ENCODE measurements at places on chromosomes 7 and 10. TPM values are rescaled to one million over a fixed set of nuclear protein-coding genes. Genes with fewer than 3 reads are reported as not detected.
A peak's percentile ranks its signal among the peaks of the same experiment; 100 is the strongest.

DNA sequence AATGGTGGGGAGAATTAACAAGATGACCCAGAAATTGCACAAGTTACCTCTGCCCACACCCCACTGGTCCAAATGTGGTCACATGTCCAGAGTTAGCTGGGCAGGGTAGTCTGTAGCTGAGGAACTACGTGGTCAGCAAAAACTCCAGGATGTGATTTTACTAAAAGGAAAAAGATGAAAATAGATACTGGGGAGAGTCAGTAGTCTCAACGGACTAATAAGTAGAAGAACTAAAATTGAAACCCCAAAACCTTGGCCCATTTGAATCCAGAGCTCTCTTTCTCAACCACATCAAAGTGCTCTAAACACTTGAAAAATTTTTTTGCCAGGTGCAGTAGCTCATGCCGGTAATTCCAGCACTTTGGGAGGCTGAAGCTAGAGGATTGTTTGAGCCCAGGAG is 146.3 kb downstream of the SKIDA1 start:
- DNase-seq: no peak

GRCh38 chr10:51006686-51007085 is 67.6 kb upstream of the PRKG1 start:
- DNase-seq: no peak

DNA sequence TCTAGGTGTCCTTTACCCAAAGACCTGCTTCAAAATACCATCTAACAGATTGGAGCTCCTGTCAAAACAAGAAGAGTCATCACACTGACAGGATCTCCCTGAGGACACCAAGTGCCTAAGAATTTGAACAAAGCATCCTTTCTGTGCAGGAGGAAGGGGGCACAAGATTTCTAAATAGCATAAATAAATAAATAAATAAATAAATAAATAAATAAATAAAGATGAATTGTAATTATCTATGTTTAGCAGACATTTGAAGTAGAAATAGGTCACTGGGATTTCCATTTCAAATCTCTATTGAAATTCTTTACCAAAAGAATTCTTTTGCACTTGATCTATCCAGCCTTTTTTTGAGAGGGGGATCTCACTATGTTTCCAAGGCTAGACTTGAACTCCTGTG is 65.3 kb downstream of the NPSR1 start:
- no peak for DNase-seq

Gene TRIM73
- total RNA-seq: 18.7 TPM

GRCh38 chr7:102125127-102125596 is 161.5 kb upstream of the SH2B2 start:
- no peak for DNase-seq

DNA sequence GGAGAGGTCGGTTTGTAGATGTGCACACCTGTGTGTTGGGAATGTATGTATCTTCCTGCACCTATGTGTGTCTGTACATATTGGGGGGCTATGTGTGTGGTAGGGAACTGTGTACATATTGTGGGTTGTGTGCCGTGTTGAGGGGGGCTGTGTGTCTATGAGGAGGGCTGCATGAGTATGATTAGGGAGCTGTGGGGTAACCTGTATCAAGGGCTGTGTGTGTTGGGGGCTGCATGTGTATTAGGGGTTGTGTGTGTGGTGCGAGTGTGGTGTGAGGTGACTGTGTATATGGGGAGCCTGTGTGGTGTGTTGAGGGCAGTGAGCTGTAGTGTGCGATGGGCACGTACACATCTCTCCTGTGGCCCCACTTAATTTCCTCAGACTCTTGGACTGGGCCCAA is 22.2 kb upstream of the PAX2 start:
- DNase-seq: no peak

Gene HHEX
- total RNA-seq: not detected

Gene GNGT1
- not detected for total RNA-seq

Gene RELN
- not detected for total RNA-seq

GRCh38 chr10:101451667-101452069 is 97.7 kb downstream of the BTRC start:
- DNase-seq: no peak

Gene MINDY4
- 1.1 TPM for total RNA-seq

GRCh38 chr7:36659638-36660341 is 64.5 kb downstream of the AOAH start:
- DNase-seq: no peak

- DNase-seq: no peak
These were observed 49.1 kb upstream of the MNX1 start for GRCh38 chr7:157059534-157059933.

- DNase-seq: peak; percentile 70
These were observed 1.2 kb downstream of the PIP4K2A start for GRCh38 chr10:22712956-22713852.

- no peak for DNase-seq
These were observed 17.8 kb downstream of the NAPEPLD start for GRCh38 chr7:103130901-103131624.

Gene MSANTD7
- total RNA-seq: 19.4 TPM

DNA sequence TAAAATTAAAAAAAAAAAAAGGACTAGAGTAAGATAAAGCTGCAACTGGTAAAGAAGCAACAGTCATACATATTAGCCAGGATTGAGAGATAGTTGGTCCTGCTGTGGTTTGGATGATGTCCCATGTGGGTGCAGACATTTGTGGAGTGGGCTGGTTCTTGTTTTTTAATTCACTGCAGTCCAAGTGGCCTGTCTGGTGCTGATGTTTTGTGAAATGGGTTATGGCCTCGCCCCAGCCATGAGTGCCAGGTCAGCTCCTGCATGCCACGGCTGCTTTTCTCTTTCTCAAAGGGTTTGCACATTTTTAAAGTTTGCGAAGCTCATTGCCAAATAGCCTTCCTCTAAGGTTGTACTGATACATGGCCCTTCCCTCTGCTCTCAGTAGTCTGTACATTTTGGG is 14.1 kb upstream of the BTBD16 start:
- DNase-seq: no peak

Gene LMOD2
- not detected for total RNA-seq

DNA sequence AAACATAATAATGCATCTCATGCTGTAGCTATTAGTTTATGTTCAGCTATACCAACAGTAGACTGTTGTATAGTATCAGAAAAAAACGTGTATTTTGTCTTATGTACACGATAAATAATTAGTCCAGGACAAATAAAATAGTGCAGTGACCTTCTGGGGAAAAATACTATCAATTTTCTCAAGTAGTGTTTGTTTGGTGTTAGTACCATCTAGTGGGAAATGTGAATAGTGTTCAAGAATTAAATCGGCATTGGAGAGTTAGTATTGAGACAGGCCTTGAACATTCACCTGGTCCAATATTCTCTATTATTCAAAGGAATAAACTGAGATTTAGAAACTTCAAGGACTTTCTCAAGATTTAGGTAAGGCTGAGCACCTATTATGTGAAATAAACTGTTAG is 21.7 kb upstream of the OR2A5 start:
- DNase-seq: no peak

Gene MORN4
- total RNA-seq: 1.7 TPM

Gene COL13A1
- total RNA-seq: not detected

Gene TRIM4
- 41.2 TPM for total RNA-seq

GRCh38 chr7:16989811-16990413 is 108.1 kb upstream of the AGR3 start:
- DNase-seq: no peak

DNA sequence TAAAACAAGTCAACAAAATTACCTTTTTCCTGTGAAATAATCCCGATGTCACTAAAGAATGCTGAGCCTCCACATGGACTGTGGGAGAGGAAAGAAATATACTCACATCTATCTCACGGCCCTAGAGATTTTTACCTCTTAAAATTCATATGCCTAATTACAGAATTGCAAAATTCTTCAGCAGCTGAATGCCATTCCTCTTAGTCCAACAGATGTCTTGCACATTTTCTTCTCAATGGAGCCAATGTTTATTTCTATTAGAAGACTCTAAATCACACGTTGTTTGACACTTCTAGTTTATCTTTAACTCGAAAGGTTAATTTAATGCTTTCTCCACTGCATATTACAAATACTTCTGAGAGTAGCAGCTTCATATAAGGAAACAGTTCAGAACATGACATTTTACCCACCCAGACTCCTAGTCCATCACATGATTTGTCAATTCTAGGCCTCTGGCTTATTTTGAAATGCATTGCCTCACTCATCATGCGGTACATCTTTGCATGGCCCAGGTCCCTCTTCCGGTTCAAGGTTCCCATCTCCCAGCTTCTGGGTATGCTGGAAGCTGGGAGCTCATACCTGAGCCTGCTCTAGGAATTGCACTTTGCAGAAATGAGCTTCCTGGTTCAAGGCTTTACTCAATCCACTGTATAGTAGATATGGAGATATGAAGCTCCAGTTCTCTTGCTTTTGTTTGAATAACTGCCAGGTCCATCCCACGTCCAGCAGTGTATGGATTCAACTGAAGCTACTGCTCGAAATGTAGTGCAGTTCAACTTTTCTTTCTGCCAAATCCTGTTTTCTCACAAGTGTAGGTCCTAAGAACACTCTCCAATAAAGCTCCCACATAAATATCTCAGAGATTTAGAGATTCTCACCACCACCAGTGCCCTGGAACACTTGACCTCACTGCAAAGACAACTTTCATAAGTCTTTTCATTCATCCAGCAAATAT is 306.2 kb downstream of the GPR37 start:
- DNase-seq: no peak

GRCh38 chr10:129932751-129933433 is 31.2 kb downstream of the EBF3 start:
- peak; percentile 3 for DNase-seq

DNA sequence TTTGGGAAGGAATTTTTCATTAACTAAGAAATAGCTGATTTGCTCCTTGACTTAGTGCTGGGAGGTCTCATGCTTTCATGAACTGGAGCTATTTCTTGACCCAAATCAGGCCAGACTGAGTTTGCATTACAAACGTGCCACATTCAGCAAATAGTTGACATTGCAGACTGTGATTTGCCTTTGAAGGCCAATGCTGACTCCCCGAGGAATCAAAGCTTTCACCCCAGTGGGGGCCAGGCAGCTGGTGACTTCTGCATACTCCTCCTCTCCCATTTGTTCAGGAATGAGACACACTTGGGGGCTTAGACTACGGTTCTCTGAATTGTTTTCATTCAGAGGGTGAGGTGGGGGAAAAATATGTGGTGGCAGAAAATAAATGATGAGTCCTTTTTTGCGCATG is 111.0 kb upstream of the JAZF1 start:
- no peak for DNase-seq

DNA sequence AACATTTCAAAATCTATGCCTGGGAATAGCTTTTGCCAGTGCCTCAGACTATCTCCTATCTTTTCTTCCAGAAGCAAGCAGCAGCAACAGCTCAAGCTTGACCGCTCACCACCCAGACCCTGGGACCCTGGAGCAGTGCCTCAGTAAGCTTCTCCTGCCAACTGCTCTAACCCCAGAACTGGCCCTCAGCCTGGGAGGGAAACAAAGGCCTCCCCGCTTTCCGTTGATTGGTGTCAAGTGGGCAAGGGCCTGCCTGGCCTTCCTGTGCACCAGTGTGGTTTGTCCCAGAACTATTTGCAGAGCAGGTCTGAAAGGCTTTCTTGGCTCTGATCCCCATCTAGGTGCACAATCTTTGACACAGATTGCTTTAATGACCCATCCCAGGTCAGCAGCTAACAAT is 3.3 kb upstream of the ATP6V0A4 start:
- DNase-seq: no peak

- DNase-seq: no peak
These were observed 613 bp downstream of the AP5Z1 start for GRCh38 chr7:4775848-4776623.

- no peak for DNase-seq
These were observed 70.7 kb downstream of the CABCOCO1 start for GRCh38 chr10:61733358-61733940.

Gene PIP
- total RNA-seq: not detected

Gene TLL2
- not detected for total RNA-seq

Gene FAM171A1
- 8.0 TPM for total RNA-seq

DNA sequence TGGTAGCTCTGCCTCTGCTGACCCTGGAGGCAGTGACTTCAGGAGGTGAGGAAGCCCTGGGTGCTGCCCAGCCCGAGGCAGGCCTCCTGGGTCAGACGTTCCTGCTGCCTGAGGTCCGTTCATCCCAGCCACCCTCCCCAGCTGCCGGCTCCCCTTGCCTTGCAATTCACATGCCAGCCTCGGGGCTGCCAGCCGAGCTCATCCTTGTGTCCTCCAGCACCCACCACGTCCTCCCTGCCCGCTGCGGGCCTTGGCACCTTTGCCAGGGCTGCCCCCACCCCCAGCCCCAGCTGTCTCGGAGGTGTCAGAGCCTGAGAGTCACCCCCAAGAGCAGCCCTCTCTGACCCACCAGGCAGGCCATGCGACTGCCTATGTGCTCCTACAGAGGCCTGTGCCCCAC is 162.1 kb upstream of the RNF32 start:
- DNase-seq: no peak

Gene ZNF736
- 38.9 TPM for total RNA-seq

DNA sequence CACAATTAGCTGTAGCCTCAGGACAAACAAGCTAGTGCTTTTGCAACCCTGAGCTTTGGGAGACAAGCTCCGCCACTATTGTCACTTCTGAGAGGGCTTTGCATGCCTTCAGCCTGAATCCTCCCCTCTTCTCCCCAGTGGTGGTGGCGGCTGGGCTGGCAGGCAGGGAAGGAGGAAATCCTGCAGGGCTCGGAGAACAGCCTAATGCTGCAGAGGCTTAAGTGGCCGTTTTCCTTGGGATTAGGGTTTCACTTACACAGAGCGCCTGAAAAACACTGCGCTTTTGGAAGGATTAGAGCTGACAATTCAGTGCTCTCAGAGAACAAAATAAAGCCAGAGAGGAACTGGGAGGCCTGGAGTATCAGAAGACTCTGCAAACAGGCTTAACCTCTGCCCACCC is 71.3 kb downstream of the PAX2 start:
- DNase-seq: no peak

- DNase-seq: peak; percentile 24
These were observed 18.9 kb downstream of the ATP6V1F start for GRCh38 chr7:128881458-128882125.

DNA sequence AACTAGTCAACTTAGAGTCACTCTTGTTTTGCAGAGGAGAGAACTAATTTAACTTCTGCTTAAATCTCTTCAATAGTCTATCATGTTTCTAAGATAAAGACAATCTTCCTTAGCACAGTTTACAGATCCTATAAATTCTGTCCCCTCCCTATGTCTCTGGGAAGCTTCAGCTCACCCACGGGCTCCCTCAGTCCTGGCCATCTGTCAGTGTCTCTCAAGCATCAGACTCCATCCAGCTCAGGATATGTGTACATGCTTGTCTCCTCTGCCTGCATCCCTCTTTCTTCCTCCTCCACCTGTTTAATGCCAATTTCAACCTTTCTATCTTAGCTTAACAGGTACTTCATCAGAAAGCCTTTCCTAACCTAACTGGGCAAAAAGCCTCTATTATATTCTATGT is 177.1 kb upstream of the PTER start:
- no peak for DNase-seq
